ENCODE measurements at places on chromosomes 7 and 10.
A peak's percentile ranks its signal among the peaks of the same experiment; 100 is the strongest.

DNA sequence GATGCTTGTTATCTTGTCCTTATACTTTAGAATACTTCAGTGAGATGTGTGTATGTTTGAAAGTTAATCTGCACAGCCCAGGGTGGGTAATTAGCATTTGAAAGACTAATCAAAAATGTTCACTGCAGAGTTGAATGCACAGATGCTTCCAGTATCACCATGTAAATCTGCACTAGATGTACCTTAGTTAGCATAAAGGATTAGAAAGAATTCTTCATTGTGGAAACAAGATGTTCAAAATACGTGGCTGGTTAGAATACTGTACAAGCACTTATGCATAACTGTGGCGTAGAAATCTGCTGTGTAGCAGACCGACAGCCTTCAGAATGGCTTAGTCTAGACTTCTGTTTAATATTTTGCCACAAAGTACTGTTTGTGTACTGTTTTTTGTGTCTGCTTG, 2.2 kb upstream of the TMEM168 start:
- DNase-seq, result no peak

GRCh38 chr7:31602041-31602625, 84.9 kb upstream of the PPP1R17 start:
- no peak for DNase-seq

- DNase-seq, result no peak
These were observed 97.1 kb downstream of the TCF7L2 start for GRCh38 chr10:113047151-113047550.

DNA sequence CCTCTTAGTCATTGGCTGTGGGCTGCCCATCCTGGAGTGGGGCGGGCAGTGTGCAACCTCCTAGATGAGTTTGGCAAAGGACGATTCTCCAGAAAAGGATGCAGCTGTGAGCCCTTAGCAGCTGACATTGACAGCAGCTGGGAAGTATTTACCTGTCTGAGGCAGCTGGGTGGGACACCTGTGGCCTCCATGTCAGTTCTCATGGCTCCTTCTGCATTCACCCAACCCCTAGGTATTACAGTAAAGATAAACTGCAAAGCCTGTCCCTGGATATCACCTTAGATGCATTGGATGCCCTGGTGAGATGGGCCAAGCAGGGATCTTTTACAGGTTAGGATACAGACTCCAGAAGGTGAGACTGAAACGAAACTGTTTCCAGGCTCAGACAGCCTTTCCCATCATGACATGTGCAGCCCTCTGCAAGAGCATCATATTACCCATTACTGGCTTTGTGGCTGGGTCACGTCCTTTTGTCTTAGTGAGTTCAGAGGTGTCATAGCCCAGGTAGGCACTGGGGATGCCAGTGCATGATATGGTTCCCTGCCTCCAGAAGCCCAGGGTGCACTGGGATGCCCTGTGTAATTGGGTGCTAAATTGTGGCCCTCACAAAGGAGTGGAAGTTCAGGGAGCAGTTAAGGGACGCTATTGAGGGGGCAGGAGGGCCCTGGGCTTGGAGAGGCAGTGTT, 28.9 kb downstream of the MINDY4 start:
- DNase-seq, result no peak

- DNase-seq, result no peak
These were observed 292.9 kb downstream of the PTEN start for GRCh38 chr10:88156341-88156740.

DNA sequence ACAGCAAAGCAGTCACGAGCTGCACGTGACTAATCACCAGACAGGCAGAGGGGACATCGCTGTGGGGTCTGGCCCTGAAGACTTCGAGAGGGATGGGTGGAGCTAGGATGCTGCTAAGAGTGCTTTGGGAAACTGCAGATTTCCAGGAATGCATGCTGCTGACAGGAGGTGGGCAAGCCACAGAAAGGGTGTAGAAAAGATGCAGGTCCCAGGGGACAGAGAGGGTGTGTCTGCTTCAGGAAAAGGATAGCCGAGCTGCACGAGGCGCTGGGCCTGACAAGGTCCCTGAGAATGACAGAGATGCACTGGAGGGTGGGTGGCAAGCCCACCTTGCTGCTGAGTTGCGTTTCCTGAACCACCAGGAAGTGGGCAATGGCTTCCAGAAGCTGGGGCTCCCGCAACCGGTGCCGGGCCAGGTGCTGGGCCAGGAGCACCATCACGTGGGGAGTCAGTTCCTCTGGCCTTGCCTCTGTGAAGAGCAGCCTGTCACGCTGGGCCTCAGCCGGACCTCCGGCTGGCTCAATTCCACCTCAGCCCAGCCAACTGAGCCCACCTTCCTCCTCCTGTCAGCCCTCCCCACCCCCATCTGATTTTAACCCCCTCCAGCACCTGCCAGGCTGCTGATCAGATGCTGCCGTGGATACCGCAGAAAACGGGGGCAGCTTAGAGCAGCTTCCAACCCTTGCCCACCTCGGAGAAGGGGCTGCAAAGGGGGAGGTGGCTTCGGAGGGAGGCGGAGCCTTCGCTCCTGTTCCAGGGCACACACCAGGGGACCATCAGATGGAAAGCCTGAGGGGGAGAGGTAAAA, 2.2 kb downstream of the FASTK start:
- DNase-seq, result no peak

DNA sequence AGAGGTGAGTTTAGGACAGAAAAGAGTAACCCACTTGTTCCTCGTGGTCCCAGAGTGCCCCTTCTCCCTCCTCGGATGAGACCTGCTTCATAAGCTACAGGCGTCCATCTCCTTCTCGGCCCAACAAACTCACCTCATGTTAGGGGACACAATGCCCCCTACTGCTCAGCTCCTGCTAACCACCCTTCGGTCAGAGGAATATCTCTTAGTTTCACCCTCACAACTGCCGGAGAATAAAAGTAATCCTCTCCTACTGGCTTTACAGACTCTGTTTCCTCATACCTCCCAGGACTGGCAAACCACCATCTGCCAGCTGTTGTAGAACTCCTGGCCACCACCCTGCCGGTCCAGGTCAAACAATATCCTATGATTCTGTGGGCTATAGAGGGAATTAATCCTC, 3.2 kb downstream of the AKR1B15 start:
- no peak for DNase-seq

GRCh38 chr7:128381161-128381821, 19.8 kb upstream of the PRRT4 start:
- DNase-seq, result peak; percentile 48

GRCh38 chr10:88392222-88392621, 190.9 kb downstream of the RNLS start:
- DNase-seq, result peak; percentile 60

GRCh38 chr7:46752881-46753366, 829.0 kb downstream of the TNS3 start:
- no peak for DNase-seq

DNA sequence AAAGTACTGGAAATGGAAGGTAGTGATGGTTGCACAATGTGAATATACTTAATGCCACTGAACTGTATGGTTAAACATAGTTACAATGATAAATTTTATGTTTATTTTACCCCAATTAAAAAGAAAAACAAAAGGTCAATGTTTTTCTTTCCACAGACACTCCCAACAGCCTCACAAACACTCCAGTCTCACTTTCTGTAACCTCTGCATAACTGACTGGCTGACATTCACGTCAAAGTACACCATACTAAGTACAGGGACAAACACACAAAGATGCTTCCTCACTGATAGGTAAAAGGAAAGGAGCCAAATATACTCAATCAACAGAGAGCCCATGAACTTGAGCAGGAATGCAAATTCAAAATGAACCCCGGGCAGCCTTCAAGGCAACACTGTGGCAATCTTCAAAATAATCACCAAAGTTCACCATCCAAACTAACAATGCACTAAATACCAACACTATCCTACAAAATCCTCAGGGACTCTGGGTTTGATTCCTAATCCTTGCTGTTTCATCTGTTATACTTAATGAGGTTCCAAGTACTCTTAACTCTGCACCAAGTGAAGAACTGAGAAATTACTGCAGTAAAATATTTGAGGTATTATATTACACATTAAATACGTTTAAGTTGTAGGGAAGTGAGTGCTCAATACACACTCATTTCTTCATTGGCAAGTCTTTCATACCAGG, 90.8 kb downstream of the ARMH3 start:
- DNase-seq, result no peak

DNA sequence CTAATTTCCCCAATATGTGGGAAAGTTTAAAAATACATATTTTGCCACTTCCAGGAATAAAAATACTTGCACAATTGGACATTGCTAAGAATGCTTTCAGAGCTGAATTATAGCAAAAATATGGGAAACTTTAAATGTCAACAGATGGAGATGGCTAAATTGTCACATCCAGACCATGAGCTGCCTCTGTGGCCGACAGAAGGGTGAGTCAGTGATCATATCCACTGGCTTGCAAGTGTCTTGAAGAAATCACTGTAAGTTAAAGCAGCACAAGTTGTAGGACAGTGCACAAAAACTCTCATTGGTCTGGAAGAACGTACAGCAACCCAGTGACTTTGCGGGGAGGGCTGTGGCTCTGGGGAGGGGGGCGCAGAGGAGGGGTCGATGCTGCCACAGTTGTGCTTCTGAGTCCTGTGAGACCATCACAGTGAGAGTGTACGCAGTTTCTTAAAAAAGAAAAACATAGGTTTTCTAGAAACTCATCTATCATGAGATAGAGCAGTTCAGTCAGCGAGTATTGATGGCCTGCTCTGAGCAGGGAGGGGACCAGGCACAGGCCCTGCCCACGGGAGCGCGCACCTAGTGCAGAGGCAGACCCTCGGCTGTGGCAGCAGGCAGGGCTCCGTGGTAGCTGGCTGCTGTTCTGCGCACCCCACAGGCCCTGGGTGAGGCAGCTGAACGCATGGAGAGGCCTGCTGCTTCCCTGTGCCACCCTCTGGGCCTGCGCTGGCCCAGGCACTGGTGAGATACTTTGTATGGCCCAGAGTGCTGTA, 25.5 kb downstream of the LRRC27 start:
- DNase-seq, result no peak

DNA sequence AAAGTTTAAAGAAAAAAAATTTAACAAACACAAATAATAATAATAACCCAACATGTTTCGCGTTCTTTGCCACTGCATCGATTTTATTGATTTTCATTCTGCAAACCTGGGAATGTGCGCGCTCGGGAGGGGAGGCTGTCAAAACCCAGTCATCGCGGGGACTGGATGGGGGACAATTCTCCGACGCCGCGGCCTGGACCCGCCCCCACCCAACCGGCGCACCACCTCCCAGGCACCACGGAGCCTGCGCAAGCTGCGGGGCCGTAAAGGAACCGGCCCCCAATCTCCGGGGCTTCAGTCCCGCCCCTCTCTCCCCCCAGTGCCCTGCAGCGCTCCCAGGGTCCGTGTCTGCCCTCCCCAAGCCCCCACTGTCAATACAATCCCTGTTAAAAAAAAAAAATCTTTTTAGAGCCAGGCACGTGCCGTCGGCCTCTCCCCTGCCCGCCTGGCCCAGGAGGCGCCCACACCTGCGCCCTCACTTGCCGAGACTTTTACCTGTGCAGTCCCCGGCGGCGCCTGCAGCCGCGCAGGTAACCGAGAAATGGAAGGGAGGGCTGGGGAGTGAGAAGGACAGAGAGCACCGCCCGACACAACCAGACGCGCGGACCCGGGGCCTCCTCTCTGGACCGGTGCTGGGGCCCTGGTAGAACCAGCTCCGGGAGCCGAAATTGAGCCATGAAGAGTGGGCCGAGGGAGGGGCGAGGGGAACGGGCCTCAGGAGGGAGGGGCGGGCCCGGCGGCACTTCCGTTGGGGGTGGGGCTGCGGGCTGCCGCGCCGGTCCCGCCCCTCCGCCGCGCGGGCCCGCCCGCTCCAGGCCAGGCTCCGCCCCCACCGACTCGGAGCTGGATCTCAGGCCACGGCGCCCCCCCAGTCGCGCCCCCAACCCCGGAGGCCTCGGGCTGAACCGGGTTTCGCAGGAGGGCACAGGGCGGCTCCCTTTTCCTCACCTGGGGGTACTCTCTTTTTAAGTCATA, 7.6 kb upstream of the ZNF503 start:
- no peak for DNase-seq

DNA sequence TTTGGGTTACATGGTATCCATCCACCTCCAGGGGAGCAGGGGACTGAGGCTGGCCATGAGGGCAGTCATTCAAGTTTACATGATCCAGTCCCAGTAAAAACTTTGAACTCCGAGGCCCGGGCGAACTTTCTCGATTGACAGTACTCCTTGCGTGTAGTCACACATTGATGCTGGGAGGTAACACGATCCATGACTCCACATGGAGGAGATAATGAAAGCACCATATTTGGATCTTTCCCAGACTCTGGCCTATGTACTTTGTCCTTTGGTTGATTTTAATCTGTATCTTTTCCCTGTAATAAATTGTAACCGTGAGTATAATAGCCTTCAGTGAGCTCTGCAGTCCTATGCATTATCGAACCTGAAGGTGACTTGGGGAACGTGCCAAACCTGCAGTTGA, 401.6 kb downstream of the KCNMA1 start:
- DNase-seq, result no peak

DNA sequence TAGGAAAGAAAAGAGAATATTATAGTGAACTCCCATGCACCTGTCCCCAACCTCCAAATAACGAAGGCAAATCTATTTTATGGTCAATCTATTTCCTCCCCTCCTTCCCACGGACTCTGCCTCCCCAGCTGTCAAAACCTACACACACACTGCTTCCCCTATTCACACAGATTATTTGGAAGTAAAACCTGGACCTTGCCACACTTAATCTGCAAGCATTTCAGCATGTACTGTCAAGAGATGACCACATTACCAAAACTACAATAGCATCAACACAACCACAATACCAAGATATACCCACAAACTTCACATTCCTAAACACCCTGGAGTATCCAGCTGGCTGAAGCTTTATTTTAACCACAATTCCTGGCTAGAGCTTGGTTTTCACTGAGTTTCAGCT, 27.8 kb upstream of the KCNK18 start:
- DNase-seq, result no peak

- no peak for DNase-seq
These were observed 30.8 kb downstream of the PDIA4 start for GRCh38 chr7:148997497-148997896.

- no peak for DNase-seq
These were observed 19.9 kb upstream of the FMC1 start for GRCh38 chr7:139321071-139321745.

DNA sequence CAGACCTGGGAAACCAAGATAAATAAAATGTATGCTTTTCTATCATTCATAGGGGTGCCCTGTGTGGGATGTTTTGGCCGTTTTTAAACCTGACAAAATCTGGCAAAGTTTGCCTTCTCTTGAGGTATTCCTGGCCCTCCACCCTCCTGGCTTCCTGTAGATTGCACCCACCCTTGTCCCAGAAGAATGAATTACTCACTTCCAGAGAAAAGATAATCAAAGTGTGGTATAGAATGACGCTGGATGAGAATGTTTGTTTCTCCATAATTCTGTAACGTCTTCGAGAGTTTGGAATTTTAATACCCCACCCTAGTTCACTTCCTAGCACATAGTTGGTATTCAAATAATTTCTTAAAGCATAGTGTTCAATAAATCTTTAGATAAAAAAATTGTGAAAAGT, 519.7 kb upstream of the PFKP start:
- DNase-seq, result no peak

GRCh38 chr10:17548162-17548561, 69.0 kb downstream of the HACD1 start:
- DNase-seq, result no peak

- no peak for DNase-seq
These were observed 414.0 kb upstream of the MKI67 start for GRCh38 chr10:128540128-128540762.

Measured in activated CD4-positive, alpha-beta T cell treated with anti-CD3 and anti-CD28 coated beads, Interleukin-2, amount 50 U/mL, for 16 hours (primary cell).